ENCODE measurements at places on chromosomes 12 and 14. TPM values are rescaled to one million over a fixed set of nuclear protein-coding genes. Genes with fewer than 3 reads are reported as not detected.

Gene EEF1AKMT3
- 8.4 TPM for total RNA-seq

- no peak overlapping the region for H3K27ac ChIP-seq
- H3K36me3 ChIP-seq = no peaks in the 10 kb centered on the region
Measured at GRCh38 chr12:113724794-113725556, 241.2 kb downstream of the RBM19 start.

DNA sequence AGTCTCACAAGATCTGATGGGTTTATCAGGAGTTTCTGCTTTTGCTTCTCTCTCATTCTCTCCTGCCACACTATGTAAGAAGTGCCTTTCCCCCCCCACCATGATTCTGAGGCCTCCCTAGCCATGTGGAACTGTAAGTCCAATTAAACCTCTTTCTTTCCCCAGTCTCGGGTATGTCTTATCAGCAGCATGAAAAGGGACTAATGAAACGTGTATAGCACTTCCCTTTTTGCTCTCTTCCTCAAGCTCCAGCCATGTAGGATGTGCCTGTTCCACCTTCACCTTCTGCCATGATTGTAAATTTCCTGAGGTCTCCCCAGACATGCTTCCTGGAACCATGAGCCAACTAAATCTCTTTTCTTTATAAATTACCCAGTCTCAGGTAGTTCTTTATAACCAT is 7.0 kb upstream of the CRACR2A start:
- H3K4me1 ChIP-seq = no peaks in the 10 kb centered on the region
- H3K36me3 ChIP-seq = peaks cover 2% of the 10 kb centered on the region
- no peak for DNase-seq
- H3K4me3 ChIP-seq = no peak overlapping the region

Gene FAM90A1
- 0.32 TPM for total RNA-seq

Gene PLD4
- total RNA-seq = 0.62 TPM

DNA sequence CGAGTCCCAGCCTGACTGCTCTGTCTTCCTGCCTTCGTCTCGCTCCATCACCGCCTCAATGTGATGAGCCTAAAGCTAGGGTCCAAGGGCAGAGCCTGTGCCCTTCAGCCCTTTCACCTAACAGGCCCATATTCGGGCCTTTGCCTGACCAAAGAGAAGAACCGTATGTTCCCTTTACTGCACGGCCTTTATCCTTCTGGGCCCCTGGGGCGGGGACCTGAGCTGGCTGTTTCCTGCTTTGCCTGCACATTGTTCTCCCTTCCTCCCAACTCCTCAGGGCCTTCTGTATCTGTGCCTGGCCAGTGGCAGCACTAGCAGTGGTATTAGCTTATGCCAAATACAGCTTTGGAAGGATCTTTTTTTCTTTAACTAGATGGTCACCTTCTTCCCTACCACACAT is 8.5 kb upstream of the MYL6B start:
- no peaks in the 10 kb centered on the region for H3K27me3 ChIP-seq
- no peak for DNase-seq
- no peaks in the 10 kb centered on the region for H3K4me1 ChIP-seq
- no peaks in the 10 kb centered on the region for H3K36me3 ChIP-seq
- H3K4me3 ChIP-seq = no peak overlapping the region
- H3K27ac ChIP-seq = no peak overlapping the region

DNA sequence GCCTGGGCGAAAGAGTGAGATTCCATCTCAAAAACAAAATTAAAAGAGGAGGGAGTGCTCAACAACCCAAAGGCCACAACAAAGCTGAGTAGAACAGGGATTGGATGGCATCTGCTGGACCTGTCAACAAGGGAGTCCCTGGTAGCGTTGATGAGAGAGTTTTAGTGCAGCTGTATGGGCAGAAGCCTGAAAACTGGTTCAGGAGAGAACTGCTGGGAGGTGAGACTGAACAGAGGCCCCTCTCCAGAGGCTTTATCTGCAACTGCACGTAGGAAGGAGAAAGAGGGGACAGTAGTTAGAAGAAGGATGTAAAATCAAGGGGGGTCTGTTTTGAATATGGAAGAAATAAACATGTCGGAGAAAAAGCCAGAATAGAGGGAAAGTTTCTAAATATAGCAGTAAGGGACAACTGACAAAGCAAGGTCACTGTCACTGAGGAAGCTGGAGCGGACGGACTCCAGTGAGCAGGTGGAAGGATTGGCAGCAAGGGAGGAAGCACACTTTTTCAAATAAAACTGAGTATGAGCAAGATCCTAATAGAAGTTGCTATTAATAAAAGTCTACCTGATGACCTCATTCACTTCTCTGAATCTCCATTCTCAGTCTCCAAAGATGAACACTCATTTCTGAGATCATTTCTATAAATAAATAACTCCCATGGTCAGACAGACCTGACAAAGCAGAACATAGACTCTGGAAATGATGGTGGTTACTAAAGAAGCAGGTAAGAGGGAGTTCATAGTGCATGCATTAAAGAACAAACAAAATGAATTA is 11.8 kb upstream of the ATF1 start:
- H3K4me3 ChIP-seq = no peak overlapping the region
- no peak overlapping the region for H3K27ac ChIP-seq
- DNase-seq = no peak
- H3K27me3 ChIP-seq = no peaks in the 10 kb centered on the region
- H3K36me3 ChIP-seq = no peaks in the 10 kb centered on the region

GRCh38 chr12:106138633-106139421 is at the start of gene NUAK1:
Gene NUAK1, minus strand, starts transcription at chr12:106138954. Its CDS starts 301 bp downstream, at chr12:106138653.
- peak; percentile 83 for DNase-seq
- no peaks in the 10 kb centered on the region for H3K36me3 ChIP-seq
- H3K4me3 ChIP-seq = peak within 1 kb of the TSS; percentile 83
- peak within 1 kb of the TSS; percentile 86 for H3K27ac ChIP-seq

Gene MANSC4
- not detected for total RNA-seq

DNA sequence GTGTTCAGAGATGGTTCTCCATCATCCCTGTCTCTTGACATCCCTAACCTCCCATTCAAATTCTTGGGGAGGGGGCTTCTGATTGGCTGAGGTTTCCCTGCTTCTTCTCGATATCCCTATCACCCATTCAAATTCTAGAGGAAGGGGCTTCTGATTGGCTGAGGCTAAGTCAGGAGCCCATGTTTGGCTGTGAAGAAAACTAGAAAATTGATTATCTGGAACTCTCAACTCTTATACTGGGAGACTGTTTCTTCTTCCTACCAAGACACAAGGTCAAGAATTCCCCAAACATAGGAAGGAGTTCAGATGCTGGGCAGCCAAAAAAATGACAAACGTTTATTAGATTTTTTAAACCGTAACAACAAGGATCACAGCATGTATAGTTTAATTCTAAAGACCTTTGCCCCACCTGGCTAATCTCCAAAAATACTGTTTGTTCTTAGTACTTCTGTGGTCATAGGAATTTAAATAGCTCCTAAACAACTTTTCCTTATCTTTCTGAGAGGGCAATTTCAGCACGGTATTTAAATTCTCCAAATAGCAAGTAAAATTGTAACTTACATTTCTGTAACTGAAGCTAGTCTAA is 26.4 kb downstream of the SPIC start:
- no peaks in the 10 kb centered on the region for H3K27me3 ChIP-seq
- H3K4me3 ChIP-seq = no peak overlapping the region
- no peaks in the 10 kb centered on the region for H3K4me1 ChIP-seq
- no peak for DNase-seq

DNA sequence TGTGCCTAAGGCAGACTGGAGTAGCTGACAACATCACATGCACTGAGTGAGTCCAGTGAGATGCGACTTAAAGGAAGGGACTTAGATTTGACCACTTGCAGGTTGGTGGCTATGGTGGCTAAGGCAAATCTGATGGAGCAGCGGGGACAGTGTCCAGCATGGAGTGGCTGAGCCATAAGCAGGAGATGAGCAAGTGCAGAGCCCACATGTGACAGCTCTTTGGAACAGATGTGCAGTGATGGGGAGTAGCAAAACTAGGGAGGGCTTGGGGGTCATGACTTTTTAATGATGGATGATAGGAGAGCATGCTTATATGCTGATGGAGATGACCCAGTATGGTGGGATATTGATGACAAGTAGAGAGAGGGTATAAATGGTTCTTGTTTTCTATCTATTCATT is 80.2 kb downstream of the PELI2 start:
- DNase-seq = no peak
- no peaks in the 10 kb centered on the region for H3K4me1 ChIP-seq
- H3K27ac ChIP-seq = no peak overlapping the region

DNA sequence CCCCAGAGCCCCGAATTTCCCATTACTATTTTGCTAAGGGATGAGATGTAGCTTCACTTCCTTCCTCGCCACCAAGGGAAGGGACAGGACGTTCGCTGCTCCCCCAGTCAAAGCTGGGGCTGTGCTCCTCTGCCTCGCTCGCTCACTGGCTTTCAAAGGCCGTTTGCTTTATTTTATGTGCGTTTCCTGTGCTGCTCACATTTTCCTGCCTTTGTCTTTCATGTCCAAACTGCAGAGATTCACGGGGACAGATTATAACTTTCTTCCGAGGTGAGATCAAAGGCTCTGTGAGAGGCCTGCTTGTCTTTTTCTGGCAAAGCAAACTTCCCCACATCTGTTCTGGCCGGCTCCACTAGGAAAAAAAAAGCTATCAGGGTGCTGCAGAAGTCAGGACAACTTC is 76.0 kb upstream of the FZD10 start:
- DNase-seq = no peak
- H3K4me3 ChIP-seq = no peak overlapping the region
- H3K27me3 ChIP-seq = no peaks in the 10 kb centered on the region
- H3K36me3 ChIP-seq = no peaks in the 10 kb centered on the region
- no peak overlapping the region for H3K27ac ChIP-seq

Gene KRT83
- not detected for total RNA-seq

Gene TCL1B
- total RNA-seq = not detected

GRCh38 chr12:49910331-49911212 is 6.9 kb upstream of the FAIM2 start:
- H3K36me3 ChIP-seq = no peaks in the 10 kb centered on the region
- H3K27ac ChIP-seq = no peak overlapping the region
- no peaks in the 10 kb centered on the region for H3K4me1 ChIP-seq
- no peaks in the 10 kb centered on the region for H3K27me3 ChIP-seq
- no peak overlapping the region for H3K4me3 ChIP-seq

- H3K4me1 ChIP-seq = no peaks in the 10 kb centered on the region
- peak; percentile 70 for DNase-seq
- H3K4me3 ChIP-seq = no peak overlapping the region
- no peaks in the 10 kb centered on the region for H3K27me3 ChIP-seq
- no peaks in the 10 kb centered on the region for H3K36me3 ChIP-seq
Measured at GRCh38 chr12:67068204-67068731, 200.9 kb upstream of the CAND1 start.

DNA sequence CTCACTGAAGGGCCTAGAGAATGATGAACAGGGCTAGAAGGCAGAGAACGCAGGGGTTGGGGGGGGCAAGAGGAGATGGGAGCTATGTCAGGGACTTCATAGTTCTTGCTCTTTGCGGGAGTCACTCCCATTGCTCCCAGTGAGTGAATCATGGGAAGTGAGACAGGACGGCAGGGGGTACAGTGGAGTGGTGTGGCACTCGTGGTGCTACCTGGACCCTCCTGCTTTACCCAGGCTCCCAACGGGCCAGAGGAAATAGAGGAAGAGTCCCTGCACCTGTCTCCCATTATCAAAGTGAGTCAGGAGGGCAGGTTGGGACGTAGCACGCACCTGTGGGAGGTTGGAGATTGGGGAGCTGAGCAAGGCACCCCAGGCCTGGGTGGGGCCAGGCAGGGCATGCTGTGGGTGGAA is 1.3 kb upstream of the KRT8 start:
- H3K27me3 ChIP-seq = no peaks in the 10 kb centered on the region
- H3K4me3 ChIP-seq = no peak overlapping the region
- no peaks in the 10 kb centered on the region for H3K36me3 ChIP-seq

DNA sequence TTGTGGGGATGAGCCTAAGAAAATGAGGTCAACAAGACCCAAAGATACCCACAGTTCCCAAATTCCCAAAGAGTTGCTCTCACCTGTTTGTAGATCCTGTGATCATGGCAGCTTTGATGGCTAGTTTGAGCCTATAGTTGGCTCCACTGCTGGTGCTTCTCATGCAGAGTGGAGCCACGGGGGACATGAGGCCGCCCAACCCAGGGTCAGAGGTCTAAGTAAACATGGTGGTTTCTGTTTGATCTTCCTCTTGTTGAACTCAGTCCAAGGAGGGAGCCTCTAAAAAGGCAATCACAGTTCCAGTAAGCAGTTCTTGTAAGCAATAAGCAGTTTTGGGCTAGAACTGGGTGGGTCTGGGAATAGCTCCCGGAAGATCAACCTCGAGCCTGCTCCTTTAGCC is 125.6 kb upstream of the DHRS4 start:
- no peak overlapping the region for H3K27ac ChIP-seq
- no peaks in the 10 kb centered on the region for H3K27me3 ChIP-seq
- no peaks in the 10 kb centered on the region for H3K36me3 ChIP-seq
- no peak overlapping the region for H3K4me3 ChIP-seq

DNA sequence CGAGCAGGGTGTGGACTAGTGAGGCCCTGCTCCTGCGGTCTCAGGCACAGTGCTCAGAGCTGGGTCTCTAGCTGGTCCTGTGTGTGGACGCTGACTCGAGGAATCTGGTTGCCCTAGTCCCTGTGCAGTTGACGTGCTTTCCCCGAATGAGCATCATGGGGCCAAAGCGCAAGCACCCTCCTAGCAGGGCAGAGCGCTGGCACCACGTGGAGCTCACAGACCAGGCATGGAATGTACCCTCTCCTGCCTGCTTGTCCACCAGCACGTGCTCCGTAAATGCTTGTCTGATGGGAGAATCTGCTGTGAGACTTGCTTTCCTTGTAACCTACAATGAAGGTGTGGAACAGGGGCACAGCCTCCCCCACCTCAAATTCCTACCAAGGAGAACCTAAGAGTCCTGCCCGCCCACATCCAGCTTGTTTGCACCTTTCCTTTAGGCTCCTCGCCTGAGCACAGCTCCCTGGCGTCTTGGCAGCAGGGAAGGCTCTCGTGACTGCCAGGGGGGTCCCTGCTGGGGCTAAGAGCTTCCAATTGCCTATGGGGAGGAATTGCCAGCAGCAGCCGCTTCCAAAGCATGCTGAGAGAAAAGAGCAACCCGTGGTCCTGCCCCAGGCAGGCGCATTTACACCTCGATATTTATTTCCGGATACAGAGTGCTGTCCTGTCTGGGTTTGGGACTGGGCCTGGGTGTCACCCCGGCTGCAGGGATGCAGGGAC is 125.0 kb downstream of the PIWIL1 start:
- no peaks in the 10 kb centered on the region for H3K27me3 ChIP-seq
- no peak overlapping the region for H3K4me3 ChIP-seq
- H3K36me3 ChIP-seq = no peaks in the 10 kb centered on the region
- no peak overlapping the region for H3K27ac ChIP-seq

Gene RASSF8
- total RNA-seq = 86.7 TPM

- no peak overlapping the region for H3K4me3 ChIP-seq
- no peak for DNase-seq
- no peaks in the 10 kb centered on the region for H3K27me3 ChIP-seq
- no peaks in the 10 kb centered on the region for H3K4me1 ChIP-seq
- no peak overlapping the region for H3K27ac ChIP-seq
Measured at GRCh38 chr14:72605096-72605920, 288.6 kb downstream of the DPF3 start.

DNA sequence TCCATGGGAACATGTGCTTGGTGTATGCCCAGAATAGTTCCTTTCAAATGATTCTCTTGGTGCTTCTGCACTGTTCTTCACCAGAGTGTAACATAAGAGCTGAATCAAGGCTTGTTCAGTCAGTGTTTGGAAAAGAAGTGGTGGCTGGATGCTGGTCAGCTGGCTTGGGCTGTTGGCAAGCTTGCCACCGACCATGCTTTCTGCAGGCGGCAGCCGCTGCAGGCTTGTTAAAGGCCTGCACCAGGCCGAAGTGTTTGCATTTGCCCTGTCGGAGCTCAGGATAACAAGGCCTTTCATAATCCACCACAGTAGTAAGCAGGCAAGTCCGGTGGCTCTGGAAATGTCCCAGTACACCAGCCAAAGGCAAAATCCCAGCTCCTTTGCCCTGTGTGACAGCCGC is 26.9 kb downstream of the DAAM1 start:
- peak; percentile 84 for DNase-seq
- no peaks in the 10 kb centered on the region for H3K36me3 ChIP-seq
- peaks cover 16% of the 10 kb centered on the region for H3K4me1 ChIP-seq
- H3K27me3 ChIP-seq = no peaks in the 10 kb centered on the region

All from aorta (tissue), 5 donors.